ENCODE measurements at places on chromosomes 5 and 9.

GRCh38 chr9:111050819-111051218 is 12.5 kb upstream of the LPAR1 start:
- no peak for DNase-seq

- DNase-seq = no peak
Observed at GRCh38 chr9:114709636-114710035, 27.6 kb upstream of the TEX48 start.

- DNase-seq = no peak
Observed at GRCh38 chr9:35517131-35517530, 27.2 kb downstream of the RUSC2 start.

GRCh38 chr5:121573721-121574382 is 277.8 kb upstream of the FTMT start:
- DNase-seq = no peak

DNA sequence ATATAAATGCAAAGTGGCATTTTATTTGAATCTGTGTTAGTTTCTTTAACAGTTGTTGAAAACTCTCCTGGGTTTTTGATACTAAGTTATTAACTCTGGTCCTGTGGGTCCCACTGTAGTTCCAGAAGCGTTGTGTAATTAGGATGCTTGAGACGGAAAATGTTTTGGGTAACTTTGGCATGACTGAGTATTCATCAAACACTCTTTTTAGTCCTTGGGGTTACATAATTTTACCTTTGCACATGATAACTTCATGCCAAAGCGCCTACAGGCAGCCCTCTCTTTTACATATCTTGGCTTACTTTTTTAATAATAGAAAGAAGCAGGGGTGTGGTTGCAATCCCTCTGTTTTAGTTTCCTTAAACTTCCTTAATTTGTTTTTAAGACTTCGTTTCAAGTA is 12.2 kb downstream of the CSNK1G3 start:
- DNase-seq = no peak

GRCh38 chr5:172846677-172847076 is 12.6 kb downstream of the ERGIC1 start:
- no peak for DNase-seq

GRCh38 chr9:101512116-101512515 is 21.5 kb upstream of the RNF20 start:
- no peak for DNase-seq

GRCh38 chr9:99103054-99103895 is 1.6 kb upstream of the TGFBR1 start:
- DNase-seq = no peak

DNA sequence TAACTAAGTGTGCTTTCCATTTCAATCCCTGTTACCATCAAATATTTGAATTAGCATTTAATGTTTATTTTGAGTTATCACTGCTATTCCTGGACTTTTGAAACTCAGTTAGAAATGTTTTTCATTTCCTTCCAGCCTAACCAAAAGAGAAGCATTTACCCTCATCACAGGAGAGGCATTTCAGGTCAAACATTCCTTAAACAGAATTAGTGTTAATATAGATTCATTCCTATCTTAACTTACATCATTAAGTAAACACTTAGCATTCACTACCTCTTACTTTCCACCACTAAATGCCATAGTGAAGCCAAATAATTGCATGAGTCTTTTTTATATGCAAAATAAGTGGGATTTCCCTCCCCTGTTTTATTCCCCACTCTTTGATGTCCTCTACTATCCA is 136.6 kb upstream of the OR13F1 start:
- DNase-seq = no peak

- DNase-seq = no peak
Observed at GRCh38 chr5:140220698-140221064, 45.7 kb downstream of the CYSTM1 start.

DNA sequence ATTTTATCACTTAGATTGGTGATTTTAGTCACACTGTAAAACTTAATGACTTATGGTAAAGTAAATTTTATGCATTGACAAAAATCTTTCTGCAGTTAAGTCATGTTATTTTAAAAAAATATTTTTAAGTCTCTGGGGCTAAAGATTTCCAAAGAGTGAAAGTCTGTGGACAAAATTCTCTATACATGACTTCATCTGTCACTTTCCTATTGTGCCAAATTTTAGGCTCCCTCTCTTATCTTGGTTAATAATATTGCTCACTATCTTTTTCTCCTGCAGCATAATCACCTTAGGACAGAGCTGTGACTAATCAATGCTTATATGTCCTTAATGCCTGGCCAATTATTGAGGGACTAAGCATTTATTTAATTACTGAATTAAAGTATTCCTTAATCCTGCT is 15.2 kb downstream of the LURAP1L start:
- no peak for DNase-seq

DNA sequence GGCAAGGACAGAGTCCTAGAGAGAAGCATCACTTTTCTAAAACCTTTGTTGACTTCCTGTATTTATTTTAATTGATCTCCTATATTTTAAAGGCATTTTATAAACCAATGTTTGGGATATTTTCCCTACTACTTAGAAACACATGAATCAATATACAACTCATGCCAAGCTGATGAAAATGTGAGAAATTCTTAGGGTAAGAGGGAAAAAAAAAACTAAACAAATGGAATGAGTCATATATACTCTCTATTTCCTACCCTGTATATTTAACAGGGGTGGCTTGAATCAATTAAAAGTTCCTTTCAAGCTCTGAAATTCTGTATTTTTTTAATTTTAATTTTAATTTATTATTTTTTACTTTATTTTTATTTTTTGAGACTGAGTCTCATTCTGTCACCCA is 19.6 kb downstream of the BAAT start:
- no peak for DNase-seq

DNA sequence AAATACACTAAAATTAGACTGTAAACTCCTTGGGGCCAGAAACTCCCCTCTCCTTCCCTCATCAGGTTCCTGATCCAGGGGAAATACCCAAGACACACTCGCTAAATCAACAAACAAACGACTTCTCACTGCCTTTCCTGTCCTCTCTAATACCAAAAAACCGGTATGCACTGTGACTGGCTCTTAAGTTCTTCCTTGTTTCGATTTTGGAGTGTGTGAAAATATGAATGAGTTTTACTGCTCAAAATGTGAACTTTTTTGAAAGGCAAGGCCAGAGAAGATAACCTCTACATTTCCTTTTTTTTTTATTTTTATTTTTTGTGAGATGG is 81.1 kb upstream of the EPB41L4B start:
- DNase-seq = no peak

DNA sequence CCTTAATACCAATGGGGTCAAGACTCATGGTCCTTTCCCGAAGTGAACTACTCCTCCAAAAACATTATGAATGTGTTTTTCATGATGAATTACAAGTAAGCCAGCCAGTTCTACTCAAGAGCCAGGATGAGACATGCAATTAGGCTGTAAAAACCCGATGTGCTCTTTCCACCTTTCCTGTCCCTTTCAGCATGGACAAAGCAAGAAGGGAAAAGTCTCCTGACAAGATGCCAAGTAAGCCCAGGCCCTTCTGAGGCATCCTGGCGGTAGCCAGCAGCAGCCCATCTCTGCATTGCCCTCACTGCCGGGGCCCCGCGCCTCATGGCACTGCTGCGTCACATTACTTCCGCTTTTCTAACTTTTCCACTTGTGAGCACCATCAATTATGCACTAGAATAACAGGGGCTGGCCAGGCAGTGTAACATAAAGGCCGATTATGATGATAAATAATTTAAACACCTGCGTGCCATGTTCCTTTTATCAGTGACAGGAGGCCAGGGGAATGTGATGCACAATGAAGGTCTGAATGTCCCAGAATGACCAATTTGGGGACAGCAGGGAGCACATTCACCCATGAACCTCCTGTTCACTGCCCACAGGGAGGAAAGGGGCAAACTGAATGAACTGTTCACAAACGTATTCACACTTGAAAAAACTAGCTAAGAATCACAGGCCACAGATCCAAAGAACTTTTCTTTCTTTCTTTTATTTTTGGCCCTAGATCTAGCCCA is 37.4 kb downstream of the EFNA5 start:
- peak; percentile 77 for DNase-seq

- DNase-seq = no peak
Observed at GRCh38 chr5:111636736-111637135, 120.3 kb downstream of the NREP start.
